ENCODE measurements at places on chromosomes 3 and 15.

GRCh38 chr3:43727930-43728329 is 37.2 kb downstream of the ABHD5 start:
- DNase-seq, result no peak

DNA sequence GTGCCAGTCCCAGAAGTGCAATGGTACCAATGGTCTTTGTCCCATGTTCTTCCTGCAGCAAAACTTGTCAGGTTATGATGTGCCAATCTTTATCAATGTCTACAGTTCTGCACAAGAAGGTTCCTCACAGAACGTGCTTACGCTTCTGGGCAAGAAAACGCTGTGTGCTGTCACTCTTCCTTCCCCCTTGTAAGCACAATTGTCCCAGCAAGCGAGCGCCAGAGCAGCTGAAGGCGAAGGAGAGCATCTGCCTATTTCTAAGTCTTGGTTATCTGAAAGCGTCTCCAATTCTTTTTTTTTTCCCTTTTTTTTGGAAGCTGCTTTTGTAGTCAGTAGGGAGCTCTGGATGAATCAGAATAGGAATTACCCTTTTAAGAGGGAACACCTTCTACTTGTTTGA is 514.4 kb downstream of the FGF12 start:
- DNase-seq, result no peak

- DNase-seq, result no peak
Observed at GRCh38 chr3:157387708-157388435, 48.8 kb upstream of the PTX3 start.

DNA sequence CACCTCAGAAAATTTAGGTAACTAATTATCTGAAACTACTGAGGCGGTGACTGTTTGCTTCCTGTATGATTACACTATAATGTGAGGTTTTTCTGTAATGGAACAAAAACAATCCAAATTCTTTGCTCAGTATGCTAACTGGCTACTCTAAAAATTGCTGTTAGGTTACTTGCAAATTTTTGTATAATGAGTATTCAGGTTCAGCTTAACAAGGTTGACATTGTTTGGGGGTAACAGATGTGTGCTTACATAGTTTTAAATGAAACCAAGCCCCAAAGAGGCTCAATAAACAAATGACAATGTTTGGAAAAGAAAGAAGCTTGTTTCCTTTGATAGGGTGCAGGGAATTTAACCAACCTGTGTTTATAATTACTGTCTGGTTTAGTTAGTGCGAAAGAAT is 414.5 kb upstream of the MDFIC2 start:
- DNase-seq, result no peak

- DNase-seq, result peak; percentile 13
Observed at GRCh38 chr15:68210821-68211655, 5.9 kb upstream of the CALML4 start.

DNA sequence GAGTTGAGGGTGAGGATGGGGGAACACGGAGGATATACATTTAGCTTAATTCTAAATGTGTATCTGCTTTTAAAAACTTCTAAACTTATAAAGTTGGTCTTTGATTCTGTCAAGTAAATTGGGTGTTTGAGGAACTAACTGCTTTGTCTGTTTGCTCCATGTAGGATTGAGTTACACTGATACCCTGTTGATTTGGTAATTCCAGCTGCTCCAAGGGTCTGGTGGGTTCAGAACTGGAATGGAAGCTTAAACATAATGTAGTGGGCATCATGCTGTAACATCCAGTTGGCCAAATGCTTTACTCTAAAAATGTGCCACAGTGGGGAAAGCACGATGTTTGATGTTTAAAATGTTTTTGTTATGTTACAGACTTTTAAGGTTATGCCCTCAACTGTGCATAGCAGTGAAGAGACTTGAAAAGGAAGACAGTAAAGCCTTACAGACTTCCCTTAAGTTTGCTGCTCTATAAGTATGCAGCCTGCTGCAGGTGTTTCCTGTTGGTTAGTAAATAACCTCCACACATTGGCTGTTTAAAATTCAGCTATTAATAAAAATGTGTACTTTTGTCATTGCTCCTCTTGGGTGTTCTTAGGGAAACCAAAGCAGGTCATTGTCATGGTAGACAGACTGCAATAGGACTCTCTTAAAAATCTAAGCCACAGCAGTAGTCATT is 5.9 kb upstream of the EDEM1 start:
- DNase-seq, result no peak

GRCh38 chr15:82647045-82647834 is at the start of gene CPEB1:
Gene CPEB1 (minus strand): TSS chr15:82647363. CDS start chr15:82628459, 18,904 bp downstream.
- DNase-seq, result no peak

DNA sequence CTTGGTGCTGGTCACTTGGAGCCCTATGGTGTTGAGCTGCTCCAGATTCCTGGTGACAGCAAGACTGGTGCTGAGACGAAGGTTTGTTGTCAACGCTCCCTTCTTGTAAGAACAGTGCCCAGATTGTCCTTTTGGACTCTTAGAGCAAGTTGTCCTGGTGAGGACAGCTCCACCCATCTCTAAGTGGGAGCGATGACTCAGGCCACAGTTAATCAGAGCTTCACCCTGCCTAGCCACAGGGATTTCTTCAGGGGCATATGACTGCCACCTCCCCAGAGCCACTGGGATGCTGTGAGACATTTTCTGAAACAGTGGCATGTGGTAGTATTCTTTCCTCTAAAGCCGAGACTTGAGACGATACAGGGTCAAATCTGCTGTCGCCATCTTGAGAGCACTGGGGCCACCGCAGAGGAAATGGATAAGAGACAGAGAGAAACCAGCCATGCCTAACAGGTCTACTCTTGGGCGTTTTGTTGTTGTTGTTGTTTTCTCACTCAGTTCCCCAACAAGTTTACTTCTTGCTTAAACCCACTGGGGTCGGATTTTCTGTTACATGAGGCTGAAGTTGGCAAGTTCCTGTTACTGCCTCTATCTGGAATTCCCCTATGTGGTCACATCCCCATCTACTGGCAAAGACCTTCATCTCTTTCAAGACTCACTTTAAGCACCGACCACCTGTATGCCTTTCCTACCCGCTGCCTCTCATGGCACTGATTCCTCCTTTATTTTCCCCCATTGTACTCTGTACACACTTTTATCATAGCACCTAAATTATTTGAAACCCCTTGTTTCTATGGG is 16.0 kb upstream of the PCOLCE2 start:
- peak; percentile 15 for DNase-seq

GRCh38 chr15:69920221-69920620 is 177.5 kb downstream of the TLE3 start:
- DNase-seq, result no peak

GRCh38 chr3:44284949-44285348 is 43.3 kb downstream of the TOPAZ1 start:
- DNase-seq, result no peak

- peak; percentile 41 for DNase-seq
Observed at GRCh38 chr3:159843840-159844730, 144.6 kb upstream of the IL12A start.

- no peak for DNase-seq
Observed at GRCh38 chr3:11014253-11014652, 21.7 kb downstream of the SLC6A1 start.

GRCh38 chr3:69425249-69425648 is 39.4 kb upstream of the FRMD4B start:
- peak; percentile 19 for DNase-seq

GRCh38 chr15:57418635-57419034 is 42.3 kb downstream of the CGNL1 start:
- no peak for DNase-seq

GRCh38 chr3:196207833-196208607 is 3.2 kb downstream of the ZDHHC19 start:
- no peak for DNase-seq

- DNase-seq, result peak; percentile 11
Observed at GRCh38 chr15:91491101-91491950, 362.2 kb upstream of the SLCO3A1 start.

DNA sequence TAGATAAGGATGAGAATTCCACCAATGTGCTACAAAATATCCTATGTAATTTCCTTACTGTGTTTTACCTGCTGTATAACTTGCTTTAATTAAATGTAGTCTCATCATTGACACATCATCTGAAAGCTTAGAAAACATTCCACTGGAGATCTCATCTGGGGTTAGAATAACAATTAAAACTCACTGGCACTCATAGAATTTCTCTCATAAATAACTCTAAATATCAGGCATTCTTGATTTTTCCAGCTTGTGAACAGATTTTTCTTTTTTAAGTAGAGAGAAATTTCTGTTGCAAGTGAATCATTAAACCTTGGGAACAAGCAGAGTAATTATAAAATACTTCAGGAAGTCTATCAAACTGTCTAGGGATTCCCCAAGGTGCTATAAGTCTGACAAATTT is 843.8 kb downstream of the NAALADL2 start:
- DNase-seq, result no peak

DNA sequence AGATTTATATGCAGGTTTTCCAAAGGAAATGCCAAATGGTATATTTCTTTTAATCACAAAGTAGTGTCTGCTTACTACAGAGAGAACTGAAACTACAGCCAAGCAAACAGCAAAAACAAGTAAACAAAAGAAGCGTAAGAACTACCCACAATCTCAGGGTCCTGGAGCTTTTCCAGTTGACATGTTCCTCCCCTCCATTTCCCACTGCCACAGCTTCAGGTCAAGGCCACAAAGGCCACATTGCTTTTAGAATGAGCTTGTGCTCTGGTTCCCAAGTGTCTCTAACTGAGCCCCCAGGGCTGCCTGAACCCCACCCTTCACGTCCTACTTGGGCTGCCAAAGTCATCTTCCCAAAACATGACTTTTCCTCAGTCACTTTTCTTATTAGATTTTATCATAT is 24.1 kb downstream of the CTDSPL start:
- no peak for DNase-seq

GRCh38 chr3:69659180-69659910 is 79.9 kb upstream of the MITF start:
- DNase-seq, result no peak

DNA sequence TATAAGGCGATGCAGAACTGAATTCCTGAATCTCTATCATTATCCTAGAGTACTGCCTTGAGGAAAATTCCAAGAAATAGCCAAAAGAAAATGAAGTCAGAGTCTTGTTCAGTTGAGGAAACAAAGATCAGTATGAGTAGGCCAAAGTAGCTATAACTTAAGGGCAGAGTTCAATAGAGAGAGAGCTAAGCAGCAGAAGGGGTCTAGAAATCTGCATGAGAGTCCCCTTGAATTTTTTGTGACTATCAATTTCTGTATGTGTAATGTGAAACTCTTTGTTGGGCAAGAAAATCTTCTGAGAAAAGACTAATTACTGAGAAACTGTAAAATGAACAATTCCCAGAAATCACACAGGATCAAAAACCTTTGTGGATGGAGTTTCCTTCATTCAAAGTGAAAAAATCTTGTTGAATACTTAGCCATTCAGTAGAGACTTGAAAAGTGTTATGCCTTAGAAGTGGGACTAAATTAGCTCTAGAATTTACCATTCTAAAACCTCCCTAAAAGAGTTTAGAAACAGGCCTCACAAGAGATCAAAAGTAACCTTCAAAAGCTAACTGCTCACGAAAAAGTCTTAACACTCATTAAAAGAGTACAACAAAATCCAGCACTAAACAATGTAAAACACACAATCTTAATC is 43.1 kb upstream of the FNDC3B start:
- no peak for DNase-seq

- DNase-seq, result no peak
Observed at GRCh38 chr15:71334873-71335272, 219.6 kb downstream of the THSD4 start.

- DNase-seq, result no peak
Observed at GRCh38 chr3:172293093-172293492, 155.2 kb downstream of the GHSR start.

GRCh38 chr15:59492389-59493377 is 54.7 kb downstream of the FAM81A start:
- DNase-seq, result peak; percentile 34

DNA sequence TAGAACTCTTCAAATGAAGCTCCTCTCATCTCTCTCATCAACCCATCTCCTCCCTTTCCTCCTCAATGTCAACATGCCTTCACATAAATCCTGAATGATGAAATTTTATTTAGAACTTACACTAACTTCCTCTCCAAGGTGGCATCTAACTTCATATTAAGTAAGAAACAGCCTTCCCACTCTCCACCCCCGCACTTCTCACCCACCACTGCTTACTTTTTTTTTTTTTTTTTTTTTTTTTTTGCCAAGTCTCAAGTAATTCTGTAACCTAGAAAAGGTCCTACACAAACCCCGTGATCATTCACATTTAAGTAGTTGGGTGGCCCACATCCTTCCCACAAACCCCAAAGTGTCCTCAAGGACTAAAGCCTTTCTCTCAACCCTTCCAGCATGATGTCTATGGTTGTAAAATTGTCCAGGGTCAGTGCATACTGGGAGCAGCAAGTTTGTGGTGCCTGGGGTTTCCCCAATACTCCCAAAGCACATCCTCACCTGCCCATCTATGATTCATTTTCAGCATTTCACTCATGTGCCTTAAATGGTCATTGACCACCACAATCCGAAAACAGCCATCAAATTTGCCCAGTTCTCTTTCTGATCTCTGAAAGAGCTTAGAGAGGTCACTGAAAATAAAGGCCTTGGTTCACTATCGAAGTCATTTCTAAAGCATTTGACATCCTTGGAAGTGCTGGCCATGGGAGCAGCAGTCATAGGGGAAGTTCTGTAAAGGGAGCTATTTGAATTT is 47.2 kb downstream of the CD86 start:
- DNase-seq, result no peak

DNA sequence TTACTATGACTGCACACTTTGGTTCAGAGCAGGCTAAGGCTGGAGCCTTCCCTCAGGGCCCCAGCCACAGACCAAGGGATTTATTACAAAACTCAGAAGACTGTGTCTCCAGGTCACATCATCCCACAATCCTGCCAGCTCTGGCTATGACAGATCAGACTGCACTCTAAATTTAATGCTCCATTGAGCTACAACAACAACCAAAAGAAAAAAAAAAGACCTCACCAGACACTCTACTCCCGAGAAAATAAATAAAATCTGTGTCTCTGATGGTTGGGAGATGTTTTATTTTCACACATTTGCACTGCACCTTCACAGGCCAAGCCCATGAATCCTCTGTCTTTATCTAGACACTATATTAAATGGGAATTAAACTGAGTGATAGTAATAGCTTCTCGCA is 50.8 kb upstream of the CTNNB1 start:
- DNase-seq, result no peak

GRCh38 chr3:64901522-64901885 is 213.7 kb upstream of the ADAMTS9 start:
- DNase-seq, result no peak

- no peak for DNase-seq
Observed at GRCh38 chr3:110664148-110664547, 407.5 kb upstream of the NECTIN3 start.

DNA sequence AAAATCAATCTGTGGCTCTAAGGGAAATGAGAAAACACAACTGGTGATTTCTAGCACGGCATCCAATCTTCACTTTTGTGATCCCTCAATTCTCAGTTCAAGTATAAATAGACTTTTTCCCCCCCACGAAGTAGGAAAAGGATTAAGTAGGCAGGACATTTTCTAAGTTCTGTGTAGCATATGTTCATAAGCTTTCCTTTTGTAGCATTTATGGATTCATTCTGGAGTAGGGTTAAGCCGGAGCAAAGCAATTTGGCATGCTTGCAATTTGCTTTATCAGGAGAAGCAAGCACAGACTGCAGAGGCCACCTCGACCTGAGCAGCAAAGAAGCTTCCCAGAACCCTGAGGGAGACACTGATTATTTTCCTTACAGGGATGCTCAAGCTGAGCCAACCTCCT is 66.3 kb downstream of the FHIT start:
- no peak for DNase-seq

GRCh38 chr15:81338170-81339007 is 14.4 kb upstream of the STARD5 start:
- no peak for DNase-seq

All from GDM1 (cell line).